ENCODE measurements at places on chromosomes 7 and 10.

- DNase-seq: no peak
Measured at GRCh38 chr7:112143136-112143535, 63.1 kb downstream of the DOCK4 start.

DNA sequence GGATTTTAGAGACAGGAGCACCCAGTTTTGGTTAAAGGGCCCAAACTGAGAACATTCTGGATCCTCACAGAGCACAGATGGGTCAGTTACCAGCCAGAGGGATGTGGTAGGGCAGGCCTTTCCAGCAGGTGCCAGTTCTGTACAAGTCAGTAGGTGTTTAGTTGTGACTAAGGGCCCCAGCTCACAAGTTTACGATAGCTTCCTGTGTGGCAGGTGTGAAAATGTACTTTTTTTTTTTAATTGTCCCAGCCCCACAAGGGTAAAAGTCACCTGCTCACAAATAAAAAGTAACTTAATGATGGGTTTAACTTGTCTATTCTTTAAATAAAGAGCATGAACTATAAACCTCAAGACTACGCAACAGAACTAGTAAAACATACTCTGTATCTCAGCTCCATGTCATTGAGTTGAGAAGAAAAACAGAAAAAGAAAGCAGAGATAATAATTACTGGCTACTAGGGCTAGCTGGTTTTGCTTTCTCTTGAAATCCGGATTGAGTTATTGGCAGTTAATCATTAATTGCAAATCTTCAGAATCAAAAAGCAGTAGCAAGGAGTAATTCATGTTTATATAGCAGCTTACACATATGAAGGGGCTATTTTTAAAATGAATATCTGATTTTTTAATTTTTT, 15.4 kb downstream of the NFE2L3 start:
- no peak for DNase-seq

GRCh38 chr7:150507947-150508602, 6.6 kb upstream of the GIMAP7 start:
- no peak for DNase-seq

DNA sequence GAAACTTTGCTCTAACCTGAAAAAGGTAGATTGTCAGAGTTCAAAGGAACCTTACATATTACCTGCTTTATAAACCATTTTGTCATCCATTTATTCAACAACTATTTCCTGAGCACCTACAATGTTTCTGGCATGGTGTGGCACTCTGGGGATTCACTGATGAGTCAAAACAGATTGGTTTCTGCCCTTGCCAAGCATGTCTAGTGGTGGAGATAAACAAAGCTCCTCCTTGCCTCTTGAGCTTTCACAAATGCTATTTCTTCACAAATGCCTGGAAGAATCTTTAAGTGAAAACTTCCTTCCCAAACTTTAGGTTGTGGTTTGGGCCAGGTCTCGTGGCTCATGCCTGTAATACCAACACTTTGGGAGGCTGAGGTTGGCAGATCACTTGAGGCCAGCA, 85.1 kb upstream of the RELN start:
- no peak for DNase-seq

DNA sequence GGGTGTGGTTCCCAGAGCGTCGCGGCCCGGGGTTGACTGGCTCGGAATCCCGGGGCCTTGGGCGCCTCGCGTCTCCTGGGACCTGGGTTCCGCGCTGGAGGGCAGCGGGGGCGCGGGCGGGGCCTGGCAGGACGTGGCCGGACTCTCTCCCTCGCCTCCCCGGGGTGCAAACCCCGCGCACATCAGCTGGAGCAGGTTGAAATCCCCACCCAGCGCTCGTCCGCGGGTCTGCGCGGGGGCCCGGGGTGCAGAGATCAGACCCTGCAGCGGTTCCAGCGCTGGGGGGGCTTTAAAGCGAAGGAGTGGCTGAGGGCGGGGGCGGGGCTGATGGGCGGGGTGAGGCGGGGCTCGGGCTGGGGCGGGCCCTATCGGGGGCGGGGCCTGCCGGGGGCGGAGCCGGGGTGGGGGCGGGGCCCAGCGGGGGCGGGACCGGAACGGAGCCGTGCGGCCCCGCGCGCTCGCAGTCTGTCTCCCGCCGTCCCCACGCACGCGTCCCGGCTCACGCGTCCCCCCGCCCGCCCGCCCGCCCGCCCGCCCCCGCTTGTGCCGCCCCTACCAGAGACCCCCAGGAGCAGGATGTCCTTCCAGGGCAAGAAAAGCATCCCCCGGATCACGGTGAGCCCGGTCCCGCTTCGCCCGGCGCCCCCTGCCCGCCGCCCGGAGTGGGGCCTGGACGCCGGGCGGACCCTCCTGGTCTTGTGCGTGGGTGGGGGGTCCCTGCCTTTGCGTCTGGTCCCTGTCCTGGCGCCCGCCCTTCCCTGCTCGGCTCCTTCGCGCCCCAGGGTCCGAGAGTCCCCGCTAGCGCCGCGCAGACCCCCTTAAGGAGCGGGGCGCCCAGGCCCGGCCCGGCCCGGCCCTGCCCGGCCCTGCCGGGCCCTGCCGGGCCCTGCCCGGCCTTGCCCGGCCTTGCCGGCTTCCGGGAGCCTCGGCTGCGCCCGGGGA, at the start of gene DPYSL4:
DPYSL4 (plus strand) TSS at position 461 of the 942 bp plus-strand sequence; CDS start at position 577, 116 bp downstream.
- DNase-seq: no peak

- DNase-seq: no peak
Measured at GRCh38 chr10:25175527-25176420, 973 bp downstream of the GPR158 start.

GRCh38 chr7:119703895-119704294, 569.1 kb upstream of the KCND2 start:
- no peak for DNase-seq

DNA sequence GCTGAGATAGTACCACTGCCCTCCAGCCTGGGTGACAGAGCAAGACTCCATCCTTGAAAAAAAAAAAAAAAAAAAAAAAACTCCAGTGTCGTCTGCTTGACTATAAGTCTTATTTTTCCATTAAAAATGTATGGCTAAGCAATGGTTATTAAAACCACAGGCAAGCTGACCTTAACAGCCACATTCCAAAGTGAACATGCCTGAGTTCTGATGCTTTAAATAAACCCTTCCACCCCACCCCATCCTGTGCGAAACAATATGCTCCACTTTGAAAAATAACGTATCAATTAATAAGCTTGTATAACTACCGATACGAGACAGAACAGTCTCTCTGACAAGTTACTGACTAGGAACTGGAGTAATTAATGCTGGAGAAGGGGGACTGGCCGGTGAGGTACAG, 63.7 kb downstream of the LARP4B start:
- no peak for DNase-seq

GRCh38 chr10:61397175-61397986, 55.8 kb downstream of the TMEM26 start:
- DNase-seq: no peak

DNA sequence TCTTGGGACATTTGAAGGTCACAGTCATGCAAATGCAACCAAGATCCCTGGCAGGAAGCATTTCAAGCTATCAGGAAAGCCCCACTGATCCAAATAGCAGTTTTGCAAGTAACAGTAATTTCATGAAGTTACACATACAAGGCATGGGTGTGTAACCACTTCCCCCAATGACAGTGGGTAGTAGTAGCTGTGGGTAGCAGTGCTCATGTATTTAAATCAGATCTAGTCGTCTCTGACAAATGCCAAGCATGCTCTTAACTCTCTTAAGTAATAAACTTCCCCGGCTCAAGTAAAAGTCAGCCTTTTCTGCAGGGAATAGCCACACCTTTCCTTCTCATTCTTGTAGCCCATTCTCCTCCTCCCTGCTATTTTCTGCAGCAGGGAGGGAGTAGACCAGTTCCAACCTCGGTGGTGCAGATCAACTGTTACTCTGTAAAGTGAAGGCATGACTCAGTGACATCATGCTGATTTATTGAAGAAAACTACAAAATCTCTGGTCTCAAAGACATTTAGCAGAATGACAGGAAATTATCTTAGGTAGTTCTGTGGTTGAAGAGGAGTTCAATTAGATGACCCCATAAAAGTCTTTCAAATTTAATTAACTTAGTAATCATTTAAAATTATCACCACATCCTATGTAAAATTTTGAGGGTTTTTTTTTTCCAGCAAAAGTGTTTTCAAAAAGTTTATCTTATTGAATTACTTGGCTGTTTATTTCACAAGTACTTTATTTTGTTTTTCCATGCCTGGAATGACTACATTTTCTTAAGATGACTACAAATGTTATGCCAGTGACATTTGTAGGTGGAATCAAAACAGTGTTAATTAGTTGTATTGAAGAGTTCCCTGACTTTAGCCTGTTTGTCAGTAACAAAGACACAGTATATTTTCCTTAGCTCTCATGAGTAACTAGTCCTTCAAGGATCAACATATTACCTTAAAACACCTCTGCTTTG, 568.3 kb downstream of the INHBA start:
- no peak for DNase-seq

DNA sequence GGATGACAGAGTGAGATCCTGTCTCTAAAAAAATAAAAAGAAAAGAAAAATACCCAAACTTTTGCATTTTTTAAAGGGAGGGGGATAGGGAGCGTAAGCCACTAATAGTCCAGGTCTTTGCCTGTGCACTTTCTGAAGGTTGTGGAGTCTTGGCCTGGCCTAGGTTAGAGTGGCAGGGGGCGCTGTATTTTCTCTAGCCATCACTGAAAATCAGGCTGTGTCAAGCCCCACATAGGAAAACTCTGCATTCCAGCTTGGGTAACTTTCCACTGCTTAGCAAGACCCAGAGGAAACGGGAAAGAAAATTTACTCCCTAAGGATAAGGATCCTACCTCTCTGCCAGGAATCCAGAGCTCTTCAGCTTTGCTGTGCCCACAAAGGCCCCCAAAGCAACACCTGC, 10.5 kb upstream of the PAX4 start:
- DNase-seq: no peak

- no peak for DNase-seq
Measured at GRCh38 chr10:30178356-30178964, 119.1 kb upstream of the JCAD start.

GRCh38 chr7:67950321-67951083, 953.9 kb downstream of the TYW1 start:
- no peak for DNase-seq

- DNase-seq: no peak
Measured at GRCh38 chr7:40419806-40420205, 285.0 kb downstream of the SUGCT start.

GRCh38 chr10:94493463-94493862, 52.1 kb upstream of the HELLS start:
- DNase-seq: no peak

- DNase-seq: no peak
Measured at GRCh38 chr10:74612195-74612594, 214.2 kb upstream of the KAT6B start.

GRCh38 chr7:32164341-32164996, 94.3 kb upstream of the PDE1C start:
- DNase-seq: peak; percentile 48

DNA sequence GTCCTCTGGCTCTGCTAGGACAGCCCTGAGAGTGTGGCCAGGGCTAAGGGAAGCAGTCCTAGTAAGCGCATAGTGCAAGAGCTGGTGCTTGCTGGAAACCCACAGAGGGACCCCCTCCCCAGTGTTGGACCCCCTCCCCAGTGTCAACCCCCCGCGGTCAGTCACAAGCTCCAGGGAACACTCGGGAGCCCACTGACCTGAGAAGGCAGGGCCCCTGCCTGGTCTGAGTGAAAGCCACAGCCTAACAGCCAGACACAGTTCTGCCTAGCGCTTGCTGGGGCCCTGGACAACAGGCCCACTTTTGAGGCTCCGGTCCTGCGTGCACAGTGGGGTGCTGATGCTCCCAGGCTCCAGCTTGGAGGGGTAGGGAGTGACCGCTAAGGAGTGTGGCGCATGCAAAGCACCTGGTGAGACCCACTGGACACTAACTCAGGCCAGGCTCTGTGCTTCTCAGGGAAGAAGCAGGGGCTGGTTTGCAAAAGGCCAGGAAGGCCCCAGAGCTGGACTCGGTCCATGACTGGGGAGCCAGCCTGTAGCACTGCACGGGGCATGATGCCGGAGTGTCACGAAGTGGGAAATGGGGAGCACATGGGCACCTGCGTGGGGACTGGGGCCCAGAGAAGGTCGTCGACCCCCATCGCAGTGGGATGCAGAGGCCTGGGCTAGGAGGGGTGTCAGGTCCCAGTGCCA, 175.8 kb upstream of the PPP2R2D start:
- DNase-seq: no peak

- DNase-seq: no peak
Measured at GRCh38 chr10:112429654-112430230, 17.0 kb downstream of the ZDHHC6 start.

GRCh38 chr7:97871659-97872024, 566 bp downstream of the ASNS start:
- DNase-seq: no peak

GRCh38 chr7:32591938-32592337, 96.6 kb downstream of the AVL9 start:
- no peak for DNase-seq

DNA sequence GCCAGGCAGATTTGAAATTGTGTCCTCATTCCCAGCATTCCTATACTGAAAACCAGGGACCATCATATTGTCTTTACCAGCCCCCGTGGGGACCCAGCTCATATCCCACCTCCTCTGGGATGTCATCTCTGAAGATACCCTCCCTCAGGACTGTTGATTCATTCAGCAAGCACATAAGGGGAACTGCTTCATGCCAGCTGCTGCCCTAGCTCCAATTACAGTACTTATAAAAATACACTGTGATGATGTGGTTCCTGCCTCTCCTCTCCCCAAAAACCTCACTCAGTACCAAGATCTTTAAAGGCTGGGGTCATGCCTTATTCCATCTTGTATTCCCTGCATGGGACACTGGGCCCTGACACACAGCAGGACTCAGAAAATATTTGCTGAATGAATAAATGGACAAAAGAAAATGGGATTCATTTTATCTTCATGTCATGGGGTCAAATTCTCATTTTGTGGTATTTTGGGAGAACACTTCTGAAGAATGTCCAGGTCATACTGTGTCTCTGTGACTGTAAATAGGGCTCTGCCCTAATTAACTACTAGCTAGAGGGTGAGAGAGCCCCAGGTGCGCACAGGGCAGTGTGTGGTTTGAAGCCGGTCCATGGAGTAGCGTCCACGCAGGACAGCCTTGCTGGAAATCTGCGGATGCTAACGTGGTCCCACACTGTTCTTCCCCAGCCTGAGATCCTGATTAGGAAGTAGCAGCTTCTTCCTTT, 29.0 kb upstream of the DAGLB start:
- no peak for DNase-seq

GRCh38 chr10:118216571-118217170, 125.5 kb downstream of the FAM204A start:
- DNase-seq: no peak

DNA sequence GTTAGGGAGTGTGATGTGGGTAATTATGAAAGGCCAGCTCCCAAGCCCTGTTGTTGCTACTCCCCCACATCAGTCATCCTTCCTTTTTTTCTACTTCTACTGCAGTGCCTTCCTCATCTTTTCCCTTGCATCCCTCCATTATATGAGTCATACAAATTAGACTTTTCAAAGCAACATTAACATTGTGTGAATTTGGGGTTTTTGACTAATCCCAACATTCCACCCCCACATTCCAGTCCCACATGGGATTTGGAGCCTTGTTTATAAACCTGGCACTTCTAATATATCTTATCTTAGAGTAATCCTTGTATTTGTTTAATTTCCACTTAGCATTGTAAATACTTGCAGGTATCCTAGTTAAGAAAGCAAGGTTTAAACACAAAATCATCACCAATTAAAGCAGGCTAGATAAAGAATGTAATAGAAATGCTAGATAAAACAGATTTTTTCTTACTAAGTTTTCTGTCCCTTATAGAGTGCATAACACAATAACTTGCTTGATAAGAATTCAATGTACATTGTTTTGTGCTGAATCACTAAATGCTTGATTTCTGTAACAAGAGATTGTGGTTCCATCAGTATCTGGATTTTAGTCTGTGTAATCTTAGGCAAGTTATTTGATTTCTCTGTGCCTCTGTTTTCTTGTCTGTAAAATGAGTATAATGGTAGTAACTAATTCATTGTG, 165.8 kb downstream of the CFTR start:
- no peak for DNase-seq

All from heart left ventricle (tissue), 16 donors.